ENCODE measurements at places on chromosomes 11 and 22. TPM values are rescaled to one million over a fixed set of nuclear protein-coding genes. Genes with fewer than 3 reads are reported as not detected.

DNA sequence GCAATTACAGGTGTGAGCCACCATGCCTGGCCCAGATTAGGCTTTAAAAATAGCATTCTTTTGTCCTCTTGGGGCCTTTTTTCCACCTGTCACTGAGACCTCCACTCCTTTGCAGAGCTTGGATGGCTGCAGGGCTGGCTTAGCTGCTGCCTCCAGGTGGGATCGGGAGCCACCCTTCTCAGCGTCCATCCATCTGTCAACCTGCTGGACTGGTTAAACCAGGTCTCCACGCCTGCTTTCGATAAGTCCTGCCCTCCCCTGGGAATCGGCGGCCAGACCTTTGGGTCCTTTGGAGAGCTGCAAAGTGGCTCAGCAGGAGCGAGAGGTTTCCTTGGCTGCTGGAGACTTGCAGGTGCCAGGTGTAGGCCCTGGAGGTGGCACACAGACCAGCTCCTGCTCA, 23.4 kb upstream of the GRAMD4 start:
- no peak overlapping the region for H3K27ac ChIP-seq
- no peaks in the 10 kb centered on the region for H3K27me3 ChIP-seq
- H3K36me3 ChIP-seq = no peaks in the 10 kb centered on the region
- no peak for DNase-seq
- peaks cover 12% of the 10 kb centered on the region for H3K4me1 ChIP-seq

GRCh38 chr11:7538031-7538430, 24.2 kb downstream of the PPFIBP2 start:
- H3K36me3 ChIP-seq = no peaks in the 10 kb centered on the region
- peaks cover 13% of the 10 kb centered on the region for H3K4me1 ChIP-seq
- no peaks in the 10 kb centered on the region for H3K27me3 ChIP-seq
- H3K27ac ChIP-seq = no peak overlapping the region
- peak; percentile 74 for DNase-seq
- H3K4me3 ChIP-seq = peak overlapping the region; percentile 22

MYOD1 gene
- not detected for total RNA-seq

GRCh38 chr11:103901656-103902055, 134.8 kb upstream of the DDI1 start:
- H3K4me3 ChIP-seq = no peak overlapping the region
- H3K4me1 ChIP-seq = peaks cover 11% of the 10 kb centered on the region
- no peaks in the 10 kb centered on the region for H3K27me3 ChIP-seq
- no peak overlapping the region for H3K27ac ChIP-seq

GRCh38 chr11:75593286-75593915, 31.3 kb downstream of the SERPINH1 start:
- DNase-seq = peak; percentile 18
- H3K36me3 ChIP-seq = no peaks in the 10 kb centered on the region
- H3K4me1 ChIP-seq = no peaks in the 10 kb centered on the region

PLXNB2 gene
- 136 TPM for total RNA-seq

DNA sequence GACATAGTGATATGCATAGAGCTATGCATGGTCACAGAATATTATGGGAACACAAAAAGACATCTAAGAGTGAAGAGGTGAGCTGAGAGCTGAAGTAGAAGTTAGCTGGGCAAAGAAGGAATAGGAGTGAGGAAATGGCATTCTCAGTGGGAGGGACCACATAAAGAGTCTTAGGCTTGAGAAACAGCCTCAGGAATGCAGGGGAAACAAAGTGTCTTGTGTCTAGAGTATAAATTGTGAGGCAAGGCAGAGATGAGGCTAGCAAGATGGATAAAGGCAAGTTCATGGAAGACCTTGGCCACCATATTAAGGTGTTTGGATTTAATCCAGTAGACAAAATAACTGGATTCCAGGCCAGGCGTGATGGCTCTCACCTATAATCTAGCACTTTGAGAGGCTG, 40.6 kb upstream of the CRTAM start:
- H3K4me1 ChIP-seq = peaks cover 4% of the 10 kb centered on the region
- H3K4me3 ChIP-seq = no peak overlapping the region
- DNase-seq = peak; percentile 25
- H3K27me3 ChIP-seq = no peaks in the 10 kb centered on the region
- H3K36me3 ChIP-seq = peaks cover 22% of the 10 kb centered on the region

Data from GM23248 (cell line).